KG1 (cell line): ENCODE measurements at places on chromosomes 11 and 22.

- no peak for DNase-seq
Observed at GRCh38 chr11:131675121-131675888, 304.9 kb downstream of the NTM start.

GRCh38 chr11:124896821-124897391, 759 bp downstream of the ROBO4 start:
- no peak for DNase-seq

GRCh38 chr22:39214383-39215069, 30.3 kb downstream of the PDGFB start:
- no peak for DNase-seq

DNA sequence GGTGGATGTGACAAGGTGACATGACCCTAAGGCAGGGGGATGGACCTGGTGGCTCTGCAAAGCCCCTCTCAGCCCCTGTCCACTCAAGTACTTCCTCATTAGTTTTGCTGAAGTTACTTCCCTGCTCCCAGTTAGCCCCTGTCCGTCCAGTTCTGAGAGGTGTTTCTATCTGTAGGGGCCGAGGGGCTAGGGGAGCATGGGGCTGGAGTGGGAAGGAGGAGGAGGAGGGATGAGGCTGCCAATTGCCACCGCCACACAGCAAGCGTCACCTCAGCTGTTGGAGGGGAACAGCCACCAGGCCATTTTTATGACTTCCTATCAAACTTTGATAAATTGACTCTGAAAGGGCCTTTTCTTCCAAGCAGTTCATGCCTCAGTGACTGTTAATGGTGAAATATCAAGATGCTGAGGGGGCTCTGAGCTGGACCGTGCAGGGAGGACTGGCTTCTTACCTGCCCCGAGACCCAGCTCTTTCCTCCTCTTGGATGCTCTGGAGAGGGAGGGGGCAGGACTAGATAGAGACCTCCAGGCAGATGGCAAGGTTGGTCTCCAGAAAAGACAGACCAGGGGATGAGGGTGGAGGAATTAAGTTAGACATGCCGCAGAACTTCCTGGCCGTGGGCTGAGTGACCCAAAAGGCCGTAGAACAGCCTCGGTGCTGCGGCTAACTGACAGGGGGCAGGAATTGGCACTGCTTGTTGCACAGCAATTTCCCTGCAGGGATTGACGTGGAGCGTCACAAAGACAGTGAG, 137.0 kb downstream of the ST3GAL4 start:
- DNase-seq, result no peak

GRCh38 chr11:88188251-88188931, 13.1 kb upstream of the RAB38 start:
- no peak for DNase-seq

- DNase-seq, result no peak
Observed at GRCh38 chr11:2825261-2825888, 60.2 kb downstream of the CDKN1C start.

DNA sequence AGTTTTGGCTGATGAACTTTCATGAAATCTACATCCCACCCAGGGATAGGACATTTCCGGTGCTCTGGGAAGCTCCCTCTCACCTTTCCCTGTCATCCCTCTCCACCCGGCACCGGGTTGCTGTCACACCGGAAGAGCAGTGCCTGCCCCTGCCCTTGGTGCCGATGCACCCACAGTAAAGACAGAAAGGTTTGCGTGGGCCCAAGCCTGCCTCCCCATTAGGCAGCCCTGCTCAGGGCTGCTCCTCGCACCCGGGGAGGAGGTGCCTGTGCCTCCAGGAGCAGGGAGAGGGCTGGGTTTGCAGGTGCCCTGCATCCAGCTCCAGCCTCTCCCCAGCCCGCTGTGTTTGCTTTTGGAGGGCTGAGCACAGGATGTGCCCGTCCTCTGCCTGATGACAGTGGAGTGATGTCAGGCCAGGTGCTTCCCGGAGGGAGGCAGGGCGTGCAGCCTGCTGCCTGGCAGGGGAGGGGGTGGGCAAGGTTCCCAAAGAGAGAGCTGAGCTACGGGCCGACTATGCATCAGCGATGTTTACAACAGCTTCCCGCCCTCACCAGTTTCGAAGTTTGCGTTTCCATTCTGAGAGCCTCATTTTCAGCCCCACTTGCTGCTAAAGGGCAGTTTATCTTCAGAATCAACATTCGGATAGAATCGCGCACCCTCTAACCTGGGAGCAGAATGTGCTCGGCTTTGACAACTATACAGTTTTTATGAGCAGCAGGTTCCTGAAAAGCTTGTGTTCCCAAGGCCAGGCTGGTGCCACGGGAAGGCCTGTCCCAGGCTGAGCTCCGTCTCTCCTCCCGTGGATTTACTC, 83.2 kb upstream of the CLDN5 start:
- DNase-seq, result no peak

DNA sequence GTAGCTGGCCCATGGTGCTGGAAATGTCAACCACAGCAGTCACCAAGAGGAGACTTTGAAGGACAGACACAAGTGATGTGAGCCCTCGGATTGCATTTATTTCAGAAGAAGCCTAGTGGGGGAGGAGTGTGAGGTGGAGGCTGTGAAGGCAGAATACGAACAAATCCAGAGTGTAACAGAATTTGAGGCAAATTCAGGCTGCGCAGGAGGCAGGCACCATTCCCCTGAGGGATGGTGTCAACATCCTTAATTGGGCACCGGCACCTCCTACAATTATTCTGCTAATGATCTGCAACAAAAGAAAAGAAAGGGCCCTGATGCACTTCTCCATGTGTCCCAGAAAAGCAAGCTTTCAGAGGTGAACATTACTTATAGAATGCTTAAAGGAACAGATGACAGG, 32.2 kb downstream of the CWC15 start:
- DNase-seq, result no peak

- DNase-seq, result no peak
Observed at GRCh38 chr11:118082880-118083552, 3.7 kb downstream of the SMIM35 start.

DNA sequence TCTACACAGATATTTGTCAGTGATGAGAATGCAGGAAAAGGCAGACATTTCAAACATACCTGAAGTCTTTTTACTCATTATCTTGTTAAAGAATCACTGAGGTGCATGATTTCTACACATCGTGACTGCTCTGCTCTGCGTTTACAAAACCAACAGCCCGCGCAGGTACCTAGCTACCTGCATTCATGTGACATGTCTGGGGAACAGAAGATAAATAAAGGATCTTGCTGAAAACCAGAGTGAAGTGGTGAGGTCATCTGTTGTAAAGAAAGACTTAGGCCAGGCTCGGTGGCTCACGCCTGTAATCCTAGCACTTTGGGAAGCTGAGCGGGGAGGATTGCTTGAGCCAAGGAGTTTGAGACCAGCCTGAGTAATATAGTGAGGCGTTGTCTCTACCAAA, 15.7 kb downstream of the ASPHD2 start:
- DNase-seq, result no peak

GRCh38 chr22:36520423-36520822, 8.5 kb downstream of the EIF3D start:
- DNase-seq, result no peak

DNA sequence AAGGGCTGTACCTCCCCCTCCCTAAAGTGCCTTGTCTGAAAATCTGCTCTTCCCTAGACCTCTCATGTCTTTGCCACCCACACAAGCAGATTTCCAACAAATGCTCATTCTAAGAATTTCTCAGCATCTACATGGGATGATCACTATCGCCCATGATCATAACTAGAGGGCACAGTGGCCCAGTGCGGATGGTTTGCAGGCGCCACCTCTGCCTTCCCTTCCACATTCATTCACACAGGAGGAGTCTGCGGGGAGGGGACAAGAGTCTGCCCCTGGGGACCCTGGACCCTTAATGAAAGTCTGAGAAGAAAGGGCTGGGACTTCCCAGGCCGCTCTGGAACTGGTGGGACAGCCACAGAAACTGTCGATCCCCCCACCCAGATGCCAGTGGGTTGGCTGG, 28.9 kb downstream of the KCTD17 start:
- no peak for DNase-seq

DNA sequence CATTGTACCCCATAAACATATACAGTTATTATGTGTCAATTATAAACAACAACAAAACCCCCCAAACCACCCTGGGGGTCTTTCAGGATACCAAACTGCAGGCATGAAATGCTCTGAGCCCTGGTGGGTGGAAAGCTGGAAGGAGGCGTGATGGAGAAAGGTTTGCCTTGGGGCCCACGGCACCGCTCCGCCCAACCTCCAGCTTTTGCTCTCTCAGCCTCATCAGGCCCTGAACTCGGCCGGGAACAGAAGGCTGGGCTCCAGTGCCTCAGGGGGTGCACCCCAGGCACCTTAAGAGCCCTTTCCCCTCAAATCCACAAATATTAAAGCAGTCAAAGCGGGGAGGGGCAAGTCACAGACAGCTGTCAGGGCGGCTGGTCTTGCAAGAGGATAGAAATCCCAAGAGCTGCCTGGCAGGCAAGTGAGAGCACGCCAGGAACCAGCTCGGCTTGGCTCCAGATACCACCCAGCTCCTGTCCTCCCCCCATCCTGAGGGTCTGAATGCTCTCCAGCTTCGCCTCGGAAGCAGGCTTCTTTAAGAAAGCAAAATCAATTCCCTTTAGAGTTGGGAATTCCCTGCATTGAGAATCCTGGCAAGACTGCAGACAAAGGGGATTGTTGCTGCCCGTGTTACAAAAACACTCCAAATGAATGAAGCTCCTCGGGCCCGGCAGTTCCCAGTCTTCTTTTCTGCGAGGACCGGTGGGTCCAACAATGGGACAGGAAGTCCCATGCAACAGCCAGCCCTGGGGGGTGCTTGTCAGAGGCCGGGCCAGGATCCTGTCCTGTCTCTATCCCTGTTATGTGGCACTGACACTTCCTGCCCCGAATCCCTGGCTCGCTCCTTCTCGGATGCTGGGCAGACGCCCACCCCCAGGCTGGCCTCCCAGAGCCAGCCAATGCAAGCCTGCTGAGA, 80.8 kb downstream of the NAT10 start:
- no peak for DNase-seq

- DNase-seq, result no peak
Observed at GRCh38 chr11:15557457-15558230, 442.9 kb downstream of the INSC start.
